Placental epithelial cell (primary cell): ENCODE measurements at places on chromosomes 5 and 9. TPM values are rescaled to one million over a fixed set of nuclear protein-coding genes. Genes with fewer than 3 reads are reported as not detected.

Gene PNPLA7
- 2.1 and 4.7 TPM in 2 replicates for total RNA-seq

Gene FAM81B
- not detected in 2 replicates for total RNA-seq

Gene CRHBP
- total RNA-seq: not detected in 2 replicates

Gene HTR4
- total RNA-seq: not detected in 2 replicates

Gene TPD52L3
- total RNA-seq: not detected in 2 replicates

Gene NTMT1
- total RNA-seq: 10.6 and 20.4 TPM in 2 replicates

Gene CERCAM
- 400 and 569 TPM in 2 replicates for total RNA-seq

Gene ESM1
- total RNA-seq: 0.22 TPM in 1 of 2 replicates, not detected in the other

Gene C9
- total RNA-seq: not detected in 2 replicates

Gene TMC1
- under 0.01 and 0.79 TPM in 2 replicates for total RNA-seq
